Cardiac septum (tissue), 1 donor: ENCODE measurements at places on chromosomes 2 and 18. TPM values are rescaled to one million over a fixed set of nuclear protein-coding genes. Genes with fewer than 3 reads are reported as not detected.

Gene AOX1
- 1.5 TPM for total RNA-seq

Gene CRYBA2
- not detected for total RNA-seq

Gene FNDC4
- total RNA-seq: 3.0 TPM

Gene ZBTB7C
- total RNA-seq: 8.0 TPM

Gene NCL
- 299 TPM for total RNA-seq

Gene STAT4
- total RNA-seq: 37.8 TPM

Gene RIT2
- not detected for total RNA-seq

Gene SLC14A1
- 12.4 TPM for total RNA-seq

Gene AQP12B
- total RNA-seq: not detected

Gene SLC9A4
- not detected for total RNA-seq

Gene GNLY
- 2.3 TPM for total RNA-seq

Gene C2orf78
- total RNA-seq: not detected

Gene TXNDC2
- not detected for total RNA-seq

Gene VRK2
- 20.0 TPM for total RNA-seq

Gene SFTPB
- total RNA-seq: not detected

Gene GTF2A1L
- 0.75 TPM for total RNA-seq

Gene DSG1
- 0.89 TPM for total RNA-seq

Gene CD226
- 2.4 TPM for total RNA-seq

Gene MRO
- total RNA-seq: 1.4 TPM

Gene FRZB
- 4.3 TPM for total RNA-seq

Gene TMEFF2
- total RNA-seq: not detected

Gene ADD2
- total RNA-seq: 1.6 TPM

Gene NAT8
- not detected for total RNA-seq

Gene TIGD1
- total RNA-seq: 2.5 TPM

Gene GALNT14
- 0.48 TPM for total RNA-seq

Gene SLC11A1
- 6.4 TPM for total RNA-seq

Gene MXD1
- 6.2 TPM for total RNA-seq

Gene C1GALT1C1L
- total RNA-seq: 0.48 TPM

Gene HDLBP
- total RNA-seq: 356 TPM

Gene ROCK1
- 49.1 TPM for total RNA-seq

Gene OTX1
- not detected for total RNA-seq

Gene RFTN2
- 3.5 TPM for total RNA-seq

Gene SOWAHC
- total RNA-seq: 2.4 TPM

Gene CNRIP1
- 10.1 TPM for total RNA-seq

Gene NOP58
- total RNA-seq: 24.4 TPM

Gene POTEJ
- total RNA-seq: not detected

Gene IL1RL1
- total RNA-seq: 1.1 TPM

Gene RAPGEF4
- 12.6 TPM for total RNA-seq

Gene C2orf80
- total RNA-seq: not detected

Gene SPDYA
- 0.92 TPM for total RNA-seq

Gene HOXD4
- 0.70 TPM for total RNA-seq

Gene INHA
- total RNA-seq: 0.59 TPM

Gene KANSL1L
- 25.9 TPM for total RNA-seq

Gene SNRNP27
- total RNA-seq: 48.6 TPM

Gene CYTIP
- total RNA-seq: 2.5 TPM

Gene ARL6IP6
- 6.4 TPM for total RNA-seq

Gene AMER3
- total RNA-seq: not detected

Gene HTRA2
- 25.0 TPM for total RNA-seq

Gene NXPH2
- total RNA-seq: not detected

Gene GREB1L
- 16.2 TPM for total RNA-seq

Gene TMEM17
- 1.4 TPM for total RNA-seq
